ENCODE measurements at places on chromosomes 11 and 22.

- no peak for DNase-seq
These were observed 63.8 kb upstream of the UCP3 start for GRCh38 chr11:74072721-74073120.

DNA sequence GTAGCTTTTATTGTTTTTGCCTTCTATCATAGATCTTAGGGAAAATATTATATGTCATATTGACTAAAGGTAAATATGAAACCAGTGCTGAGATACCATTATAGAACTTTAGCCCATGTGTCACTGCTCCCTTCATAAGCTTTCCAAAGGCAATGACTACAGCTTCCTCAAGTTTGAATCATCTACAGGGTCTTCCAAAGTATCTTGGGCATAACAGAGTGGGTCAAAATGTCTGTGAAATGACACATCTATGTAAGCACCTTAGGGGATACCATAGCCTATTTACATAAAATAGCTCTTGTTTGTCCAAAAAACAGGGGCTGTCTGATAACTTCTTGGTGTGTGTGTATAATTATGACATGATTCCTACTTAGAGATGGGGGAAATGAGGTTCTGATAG is 52.5 kb downstream of the RELT start:
- DNase-seq: no peak

DNA sequence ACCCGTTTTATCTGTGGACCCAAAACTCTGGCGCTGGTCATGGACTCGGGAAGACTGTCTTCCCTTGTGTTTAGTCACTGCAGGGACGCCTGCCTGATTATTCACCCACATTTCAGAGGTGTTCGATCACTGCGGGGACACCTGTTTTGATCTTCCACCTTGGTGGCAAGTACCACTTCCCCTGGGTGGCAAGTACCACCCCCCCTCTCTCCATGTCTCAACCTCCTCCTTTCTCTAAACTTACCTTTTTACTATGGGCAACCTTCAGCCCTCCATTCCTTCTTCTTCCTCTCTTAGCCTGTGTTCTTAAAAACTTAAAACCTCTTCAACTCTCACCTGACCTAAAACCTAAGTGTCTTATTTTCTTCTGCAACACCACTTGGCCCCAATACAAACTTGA is 1.9 kb upstream of the NDUFC2 start:
- DNase-seq: no peak

GRCh38 chr11:72782081-72782920 is 11.5 kb downstream of the STARD10 start:
- no peak for DNase-seq

GRCh38 chr11:70703141-70704064 is 305.1 kb downstream of the CTTN start:
- DNase-seq: no peak

GRCh38 chr22:49302530-49302929 is 525.1 kb downstream of the BRD1 start:
- DNase-seq: no peak

- DNase-seq: no peak
These were observed 44.7 kb downstream of the FLRT1 start for GRCh38 chr11:64080390-64080789.

GRCh38 chr11:65421794-65422632 is 585 bp upstream of the NEAT1 start:
- peak; percentile 98 for DNase-seq

GRCh38 chr11:82092904-82093303 is 640.8 kb downstream of the FAM181B start:
- no peak for DNase-seq

DNA sequence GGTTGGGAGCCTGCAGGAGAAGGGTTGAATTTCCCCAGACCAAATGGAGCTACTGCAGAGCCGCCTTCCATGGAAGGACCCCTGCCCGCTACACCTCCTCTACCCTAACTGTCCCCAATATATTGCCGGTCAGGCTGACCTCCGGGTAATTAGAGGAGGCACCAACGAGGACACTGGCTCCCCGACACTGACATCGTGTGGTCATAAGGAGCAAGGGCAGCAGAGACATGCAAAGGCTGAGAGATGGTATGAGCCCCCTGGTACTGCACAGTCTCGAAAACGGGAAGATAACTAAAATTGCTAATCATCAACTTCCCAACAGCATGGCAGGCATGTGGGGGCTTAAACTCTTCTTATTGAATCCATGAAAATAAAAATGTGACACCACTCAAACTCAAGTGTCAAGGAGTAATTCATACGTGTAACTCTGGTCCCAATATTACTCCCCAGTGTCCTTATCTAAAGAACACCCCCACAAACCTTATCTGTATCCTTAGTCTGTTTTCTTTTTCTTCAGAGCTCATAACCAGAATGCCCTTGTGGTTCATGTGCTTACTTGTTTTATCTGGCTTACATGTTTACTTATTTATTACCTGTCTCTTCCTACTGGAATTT is 4.4 kb downstream of the CAVIN3 start:
- DNase-seq: peak; percentile 47

DNA sequence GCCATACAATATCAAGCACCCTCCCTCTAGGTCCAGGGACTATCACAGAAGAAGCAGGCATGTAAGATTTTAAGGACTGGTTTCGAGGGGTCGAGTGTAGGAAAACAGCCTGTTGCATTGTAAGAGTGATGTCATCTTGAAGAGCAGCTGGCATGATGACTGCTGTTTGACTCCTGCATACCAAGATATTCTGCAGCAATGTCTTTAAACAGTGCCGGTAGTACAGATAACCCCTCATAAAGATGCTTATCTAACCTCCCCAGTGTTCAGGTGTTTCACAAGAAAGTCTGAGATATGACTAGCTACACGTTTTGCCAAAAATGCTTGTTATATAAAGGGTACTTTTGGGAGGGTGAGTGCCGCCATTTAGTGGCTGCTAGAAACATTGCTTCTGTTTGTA is 12.0 kb downstream of the FAM111A start:
- no peak for DNase-seq

DNA sequence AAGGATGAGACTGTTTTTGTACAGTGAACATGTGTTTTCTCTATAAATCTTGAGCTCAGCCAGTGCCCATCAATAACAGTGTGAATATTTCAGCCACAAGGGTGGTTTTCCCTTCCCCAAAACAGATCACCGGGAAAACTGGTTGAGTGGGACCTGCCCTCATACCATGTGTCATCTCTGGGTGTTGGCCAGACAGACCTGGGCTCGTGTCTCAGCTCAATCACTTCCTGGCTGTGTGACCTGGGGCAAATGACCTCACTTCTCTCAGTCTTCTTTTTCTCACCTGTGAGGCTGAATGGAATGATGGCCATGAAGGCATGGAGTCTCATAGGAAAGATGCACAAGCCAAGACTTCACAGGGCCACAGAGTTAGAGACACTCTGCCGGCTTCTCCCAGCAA is 74.7 kb downstream of the COMMD9 start:
- no peak for DNase-seq

- DNase-seq: no peak
These were observed 83.7 kb upstream of the LINC01488 start for GRCh38 chr11:69397732-69398131.

DNA sequence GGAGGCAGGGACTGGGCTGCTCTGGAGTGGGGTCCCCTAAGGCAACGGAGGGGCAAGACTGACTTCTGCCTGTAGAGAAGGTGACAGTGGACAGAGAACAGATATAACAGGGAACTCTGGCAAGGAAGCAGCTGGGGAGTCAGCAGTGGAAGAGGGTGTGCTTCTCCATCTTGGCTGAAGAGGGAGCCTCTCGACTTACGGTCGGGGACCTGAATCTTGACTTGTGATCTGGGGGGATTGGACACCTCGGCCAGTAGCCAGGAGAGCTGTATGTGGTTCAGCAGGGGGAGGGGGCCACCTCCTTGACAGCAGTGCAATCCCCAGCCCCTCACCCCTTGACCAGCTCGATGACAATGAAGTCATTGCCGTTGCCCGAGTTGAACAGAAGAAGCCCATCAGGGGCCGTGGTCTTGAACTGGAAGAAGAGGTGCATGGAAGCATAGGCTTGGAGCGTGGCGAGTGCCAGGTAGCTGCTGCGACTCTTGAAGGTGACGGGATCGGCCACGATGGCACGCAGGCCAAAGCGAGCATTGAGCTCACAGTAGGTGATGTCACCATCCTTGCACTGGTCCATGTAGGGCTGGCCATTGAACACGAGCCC is 60.0 kb downstream of the SLC22A12 start:
- no peak for DNase-seq

GRCh38 chr22:38260761-38261681 is 11.8 kb downstream of the TMEM184B start:
- peak; percentile 42 for DNase-seq

DNA sequence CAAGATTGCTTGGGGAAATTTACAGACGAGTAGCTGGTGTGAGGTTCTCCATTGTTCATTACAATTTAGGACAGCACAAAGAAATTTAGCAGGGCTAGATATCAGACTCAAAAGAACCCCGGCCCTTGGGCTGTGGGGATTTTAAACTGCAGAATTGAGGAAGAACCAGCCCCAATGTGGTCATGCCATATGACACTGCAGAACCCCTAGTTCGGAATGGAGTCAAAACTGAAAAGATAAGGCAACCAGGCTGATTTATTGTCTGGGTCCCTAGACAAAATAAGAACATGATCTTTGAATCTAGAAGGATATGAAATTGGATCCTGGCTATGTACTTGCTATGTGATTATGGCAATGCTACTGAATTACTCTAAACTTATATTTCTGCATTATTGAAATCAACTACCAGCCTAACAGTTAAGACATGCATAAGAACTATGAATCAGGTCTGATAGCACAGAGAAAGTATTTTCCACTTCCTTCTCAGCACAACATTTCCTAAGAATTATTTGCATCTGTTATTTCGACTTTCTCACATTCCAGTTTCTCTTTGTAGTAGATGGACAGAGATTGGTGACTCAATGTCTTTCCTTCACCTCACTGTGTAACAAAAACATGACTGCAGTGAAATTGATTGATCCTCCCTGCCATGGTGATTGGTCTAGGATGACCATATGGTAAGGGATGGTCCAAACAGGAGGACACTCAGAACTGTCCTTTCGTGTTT is 13.2 kb downstream of the MMP3 start:
- DNase-seq: no peak

GRCh38 chr11:103581760-103582159 is 454.7 kb upstream of the DDI1 start:
- peak; percentile 64 for DNase-seq

DNA sequence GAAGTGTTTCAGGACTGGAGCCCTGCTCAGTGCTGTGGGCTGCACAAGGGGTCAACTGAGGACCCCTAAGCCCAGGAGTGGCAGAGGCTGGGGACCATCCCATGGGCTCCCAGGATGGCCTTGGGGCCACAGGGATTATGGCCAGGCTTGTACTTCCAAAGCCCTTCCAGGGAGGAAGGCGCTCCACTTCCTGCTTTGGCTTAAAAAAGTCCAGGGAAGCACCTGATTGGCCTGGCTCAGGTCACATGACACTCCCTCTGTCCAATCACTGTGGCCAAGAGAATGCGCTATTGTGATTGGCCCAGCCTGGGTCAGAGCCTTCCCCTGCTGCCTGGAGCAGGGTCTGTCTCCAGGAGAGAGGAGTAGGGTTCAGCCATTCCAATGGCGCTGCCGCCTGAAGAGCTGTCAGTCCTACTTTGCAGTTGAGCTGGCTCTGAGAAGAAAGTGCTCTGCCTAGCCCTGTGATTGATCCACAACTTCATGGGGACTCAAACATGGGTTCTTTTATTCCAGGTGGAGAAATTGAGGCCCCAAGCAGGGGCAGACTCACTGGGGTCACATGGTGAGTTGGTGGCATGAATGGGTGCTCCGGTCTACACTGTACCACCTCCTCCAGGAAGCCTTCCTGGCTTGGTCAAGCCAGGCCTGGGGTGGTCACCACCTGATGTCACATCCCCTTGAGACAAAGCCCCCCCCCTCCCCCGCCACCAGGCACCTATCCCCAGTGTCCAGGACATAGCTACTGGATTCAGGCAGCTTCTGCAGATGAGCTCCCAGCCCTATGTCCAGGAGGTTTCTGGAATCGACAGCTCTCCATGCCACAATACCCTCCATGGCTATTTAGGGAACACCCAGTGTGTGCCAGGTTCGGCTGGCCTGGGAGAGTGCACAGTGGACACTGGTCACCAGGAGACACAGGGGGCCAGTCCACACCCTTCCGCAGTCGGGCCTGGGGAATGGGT is 48.2 kb downstream of the RTN4R start:
- no peak for DNase-seq

- no peak for DNase-seq
These were observed 252.1 kb upstream of the CCDC179 start for GRCh38 chr11:23112390-23112789.

- no peak for DNase-seq
These were observed 723 bp upstream of the C22orf31 start for GRCh38 chr22:29062286-29062821.

- DNase-seq: peak; percentile 29
These were observed 44.2 kb upstream of the LINC01488 start for GRCh38 chr11:69437001-69437875.

DNA sequence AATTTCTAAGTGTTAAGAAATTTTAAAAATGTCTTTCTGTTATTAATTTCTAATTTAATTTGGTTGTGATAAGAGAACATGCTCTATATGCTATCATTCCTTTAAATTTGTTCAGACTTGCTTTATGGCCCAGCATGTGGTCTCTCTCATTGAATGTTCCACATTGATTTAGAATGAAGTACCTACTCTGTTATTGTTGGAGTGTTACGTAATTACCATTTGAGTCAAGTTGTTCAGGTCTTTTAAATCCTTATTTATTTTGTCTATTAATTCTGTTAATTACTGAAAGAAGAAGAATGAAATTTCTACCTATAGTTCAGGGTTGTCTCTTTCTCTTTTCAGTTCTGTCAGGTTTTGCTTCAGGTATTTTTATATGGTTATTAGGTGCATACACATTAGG is 57.0 kb downstream of the PRMT3 start:
- no peak for DNase-seq

DNA sequence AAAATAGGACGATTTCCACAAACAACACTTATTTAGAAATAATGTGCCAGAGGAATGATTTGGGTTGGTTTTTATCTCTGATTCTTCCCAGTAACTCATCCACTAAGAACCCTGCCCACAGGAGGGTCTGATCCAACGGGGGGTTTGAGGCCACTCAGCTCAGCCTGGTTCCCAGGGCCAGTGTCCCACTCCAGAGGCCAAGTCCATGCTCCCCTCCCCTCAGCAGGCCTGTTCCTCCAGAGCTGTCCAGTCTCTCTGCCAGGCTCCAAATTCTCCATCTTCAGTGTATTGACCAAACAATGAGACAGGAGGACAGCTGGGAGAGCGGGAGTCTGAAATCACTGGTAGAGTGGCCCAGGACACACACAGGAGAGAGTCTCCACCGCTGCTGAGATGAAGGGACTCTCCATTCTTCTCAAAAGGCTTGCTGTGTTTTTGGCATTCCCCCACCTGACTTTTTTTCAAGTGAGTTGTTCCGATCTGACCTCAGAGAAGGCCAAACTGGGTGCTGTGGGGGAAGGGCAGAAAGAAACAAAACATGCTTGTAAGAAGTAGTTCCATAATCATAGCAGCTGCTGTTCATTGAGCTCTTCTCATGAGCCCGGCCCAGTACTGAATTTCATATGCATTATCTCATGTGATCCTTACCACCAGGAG is 17.6 kb upstream of the SCN2B start:
- DNase-seq: no peak

- no peak for DNase-seq
These were observed 15.1 kb upstream of the RGL4 start for GRCh38 chr22:23675502-23676415.

GRCh38 chr11:28346721-28347120 is 238.5 kb downstream of the METTL15 start:
- no peak for DNase-seq
